ENCODE measurements at places on chromosomes 4 and X.

DNA sequence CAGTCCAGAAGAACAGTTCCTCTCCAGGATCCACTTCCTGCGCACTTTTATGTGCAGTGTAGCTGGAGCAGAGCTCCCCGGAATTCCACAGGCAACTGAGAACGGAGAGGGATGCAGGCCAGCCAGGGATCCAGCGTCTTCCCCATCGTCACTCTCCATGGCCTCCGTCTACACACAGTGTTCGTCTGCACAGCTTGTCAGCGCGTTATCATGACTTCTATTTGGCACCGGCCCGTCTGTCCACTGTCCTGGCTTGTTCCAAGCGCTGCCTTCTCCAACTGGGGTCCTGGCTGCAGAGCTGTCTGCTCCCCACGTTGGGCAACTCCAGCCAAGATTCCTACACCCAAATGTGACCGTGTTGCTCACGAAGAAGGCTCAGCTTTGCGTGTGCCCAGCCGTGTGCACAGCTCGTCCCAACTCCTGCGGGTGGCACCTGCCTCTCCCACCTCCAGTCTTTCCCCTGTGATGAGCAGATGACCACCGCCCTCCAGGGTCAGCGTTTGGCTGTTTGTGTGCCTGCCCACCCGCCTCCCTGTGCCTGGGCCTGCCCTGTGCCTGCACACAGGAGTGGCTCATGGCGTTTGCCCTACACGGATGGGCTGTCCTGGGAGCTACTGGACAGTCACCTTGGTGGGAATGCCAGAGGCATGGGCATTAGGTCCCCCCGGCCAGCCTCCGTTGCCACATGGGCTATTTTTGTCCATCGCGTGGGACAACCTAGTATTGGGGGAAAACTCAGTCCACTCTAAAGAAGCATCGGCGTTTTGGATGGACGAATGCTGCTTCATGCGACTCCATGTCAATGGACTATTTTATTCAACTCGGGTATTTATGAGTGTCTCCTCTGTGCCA is 2.2 kb upstream of the CTBP1 start:
- no peak for DNase-seq

DNA sequence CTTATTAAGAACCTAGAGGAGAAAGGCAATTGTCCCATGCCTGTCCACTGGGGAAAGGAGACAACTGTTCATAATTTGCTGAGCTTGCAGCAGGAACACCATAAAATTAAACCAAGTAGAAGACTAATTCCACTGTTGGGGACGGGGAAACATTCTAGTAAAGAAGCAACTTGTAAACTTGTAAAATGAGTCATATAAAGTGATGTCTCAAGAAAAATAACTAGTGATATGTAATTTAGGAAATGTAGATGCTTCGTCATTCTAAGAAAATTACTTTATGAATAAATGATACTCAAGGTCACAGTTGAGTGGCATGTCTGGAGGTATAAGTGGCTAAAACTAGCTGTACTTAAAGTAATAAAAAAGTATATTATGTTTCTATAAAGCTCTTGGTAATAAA is 121.2 kb upstream of the MID1 start:
- no peak for DNase-seq

- DNase-seq, result peak; percentile 31
These were observed 94.1 kb upstream of the GALNT7 start for GRCh38 chr4:173074501-173074946.

- DNase-seq, result no peak
These were observed 26.8 kb upstream of the CLDN24 start for GRCh38 chr4:183348706-183349659.

GRCh38 chr4:15021311-15021710 is 19.0 kb downstream of the CPEB2 start:
- DNase-seq, result no peak

- no peak for DNase-seq
These were observed 11.8 kb downstream of the ANOS1 start for GRCh38 chrX:8720136-8720535.

- peak; percentile 48 for DNase-seq
These were observed 668 bp upstream of the TAPT1 start for GRCh38 chr4:16226816-16227461.

GRCh38 chrX:7269991-7270390 is 122.0 kb upstream of the PUDP start:
- no peak for DNase-seq

GRCh38 chr4:89906316-89906715 is 11.7 kb downstream of the MMRN1 start:
- DNase-seq, result no peak

DNA sequence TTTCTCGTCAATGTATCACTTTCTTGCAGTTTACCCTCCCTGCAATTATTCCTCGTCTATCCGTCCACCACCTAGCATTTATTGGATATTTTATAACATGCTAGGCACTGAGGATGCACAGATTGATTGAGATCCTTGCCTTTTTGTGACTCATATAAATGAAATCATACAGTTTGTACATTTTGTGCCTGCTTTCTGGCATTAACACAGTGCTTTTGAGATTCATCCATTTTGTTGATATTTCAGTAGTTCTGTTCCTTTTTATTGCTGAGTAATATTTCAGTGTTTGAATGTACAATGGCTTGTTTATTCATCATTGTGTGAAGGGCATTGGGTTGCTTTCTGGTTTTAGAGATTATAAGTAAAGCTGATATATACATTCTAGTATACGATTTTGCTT is 841 bp downstream of the TBC1D19 start:
- DNase-seq, result no peak

GRCh38 chrX:70062076-70062475 is at the start of gene OTUD6A:
TSS of gene OTUD6A (plus strand) at chrX:70062457. CDS start at chrX:70062525, 68 bp downstream.
- no peak for DNase-seq

- DNase-seq, result no peak
These were observed 68.0 kb upstream of the ATXN3L start for GRCh38 chrX:13387666-13388494.

DNA sequence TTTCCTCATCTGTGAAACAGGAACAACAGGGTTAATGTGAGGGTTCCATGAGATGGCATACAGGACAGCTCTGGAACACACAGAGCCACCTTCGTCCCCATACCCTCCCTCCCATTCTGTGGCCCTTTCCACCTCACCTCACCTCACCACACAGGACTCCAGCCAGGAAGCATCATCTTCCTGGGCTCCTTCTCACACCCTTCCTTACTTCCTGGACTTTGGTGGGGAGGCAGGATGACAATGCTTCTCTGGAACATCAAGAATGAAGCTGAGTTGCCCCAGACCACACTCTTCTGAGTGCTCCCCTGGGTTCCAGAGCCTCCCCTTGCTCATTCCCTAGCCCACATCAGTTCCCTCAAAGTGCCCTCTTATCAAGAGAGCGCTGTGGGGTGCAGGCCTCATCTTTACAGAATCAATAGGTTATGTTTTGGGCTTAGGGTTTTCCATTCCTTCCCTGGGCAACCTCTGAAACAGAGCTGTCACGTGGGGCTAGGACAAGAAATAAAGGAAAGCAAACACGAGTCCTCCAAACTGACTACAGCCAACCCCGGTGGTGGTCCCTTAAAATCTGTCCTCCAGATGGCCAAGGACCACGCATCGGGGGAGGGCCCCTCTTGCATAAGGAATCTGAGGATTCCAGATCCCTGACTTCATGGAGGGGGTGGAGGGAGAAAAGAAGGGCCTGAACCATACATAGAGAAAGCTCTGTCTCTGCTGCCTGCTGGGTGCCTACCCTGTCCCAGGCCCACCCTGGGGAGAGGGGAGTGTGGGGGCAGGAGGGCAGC is 74.4 kb upstream of the ATP6AP2 start:
- DNase-seq, result no peak

DNA sequence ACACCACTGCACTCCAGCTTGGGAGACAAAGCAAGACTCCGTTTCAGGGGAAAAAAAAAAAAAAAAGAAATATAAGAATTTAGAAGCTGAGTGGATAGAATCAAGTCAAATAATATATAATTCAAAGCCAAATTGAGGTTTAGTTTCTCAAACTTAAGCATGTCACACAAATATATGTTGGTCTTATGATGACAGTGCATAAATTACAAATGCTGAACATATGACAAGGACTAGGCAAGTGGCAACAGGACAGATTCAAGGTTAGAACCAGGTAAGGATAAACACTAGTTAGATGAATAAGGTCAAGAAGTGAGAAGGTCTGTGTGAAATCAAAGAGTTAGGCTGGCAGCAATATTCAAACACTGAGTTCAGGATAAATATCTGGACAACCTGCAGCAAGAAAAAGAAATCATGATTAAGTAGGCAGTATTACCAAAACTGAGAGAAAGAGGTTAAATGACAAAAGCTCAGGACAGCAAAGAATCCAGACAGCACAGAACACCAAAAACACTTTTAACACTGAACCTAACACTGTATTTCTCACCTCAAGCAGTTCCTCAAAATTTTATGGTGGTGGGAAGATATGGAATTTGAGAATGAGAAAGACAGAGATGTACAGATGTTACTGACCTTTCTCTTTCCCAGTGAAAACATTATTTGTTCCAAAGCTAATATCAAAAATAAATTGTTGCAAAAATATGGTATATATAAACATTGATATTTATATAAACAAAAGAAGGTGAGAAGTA is 45.4 kb downstream of the ANKRD17 start:
- DNase-seq, result no peak

DNA sequence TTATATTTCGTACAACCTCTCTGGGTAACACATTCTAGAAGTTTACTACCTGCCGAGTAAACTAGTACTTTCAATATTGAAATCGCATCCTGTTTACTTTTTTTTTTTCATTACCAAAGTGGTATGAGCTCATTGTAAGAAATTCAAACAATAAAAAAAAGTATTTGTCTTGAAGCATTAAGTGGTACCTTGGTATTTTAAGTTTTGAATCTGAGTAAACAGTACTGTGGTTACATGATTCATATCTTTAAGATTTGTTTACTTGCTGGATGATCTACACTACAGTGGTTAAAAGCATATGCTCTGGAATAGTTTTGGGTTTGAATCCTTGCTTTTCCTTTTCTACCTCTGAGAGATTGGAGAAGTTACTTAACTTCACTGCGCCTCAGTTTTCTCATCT is 3.8 kb upstream of the MMGT1 start:
- DNase-seq, result no peak

- no peak for DNase-seq
These were observed 4.0 kb upstream of the DHRSX start for GRCh38 chrX:2504706-2505332.

DNA sequence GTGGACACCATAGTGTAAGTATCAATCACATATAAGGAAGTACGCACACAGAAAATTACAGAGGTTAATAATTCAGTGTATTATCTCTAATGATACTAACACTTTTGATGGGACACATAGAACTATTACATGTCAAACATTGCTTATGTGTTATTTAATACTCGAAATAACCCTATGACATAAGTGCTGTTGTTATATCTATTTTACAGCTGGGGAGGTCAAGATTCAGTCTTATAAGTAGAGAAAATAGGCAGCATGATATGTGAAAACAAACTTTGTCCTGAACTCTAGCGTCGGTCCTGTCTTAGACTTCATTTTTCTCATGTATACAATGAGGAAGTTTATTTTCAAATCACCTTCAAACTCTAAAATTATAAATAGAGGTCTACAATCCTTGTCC is 23.2 kb downstream of the ENPEP start:
- DNase-seq, result no peak

DNA sequence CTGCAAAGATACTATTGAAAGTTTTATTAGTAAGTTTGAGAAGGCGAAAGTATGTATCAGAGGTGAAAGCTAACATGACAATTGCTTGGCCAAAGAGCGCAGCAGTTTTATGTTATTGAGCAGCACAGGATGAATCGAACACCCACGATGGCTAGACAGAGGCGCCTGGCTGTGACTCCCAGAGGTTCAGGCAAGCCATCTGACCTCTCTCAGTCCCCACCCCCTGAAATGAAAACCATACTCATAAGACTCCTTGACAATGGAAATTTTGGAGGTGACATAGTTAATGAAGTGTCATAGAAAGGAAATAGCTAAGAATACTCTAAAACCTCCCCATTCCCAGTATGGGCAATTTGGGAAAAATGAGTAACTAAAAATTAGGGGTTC is 70.6 kb downstream of the MGST2 start:
- DNase-seq, result no peak

DNA sequence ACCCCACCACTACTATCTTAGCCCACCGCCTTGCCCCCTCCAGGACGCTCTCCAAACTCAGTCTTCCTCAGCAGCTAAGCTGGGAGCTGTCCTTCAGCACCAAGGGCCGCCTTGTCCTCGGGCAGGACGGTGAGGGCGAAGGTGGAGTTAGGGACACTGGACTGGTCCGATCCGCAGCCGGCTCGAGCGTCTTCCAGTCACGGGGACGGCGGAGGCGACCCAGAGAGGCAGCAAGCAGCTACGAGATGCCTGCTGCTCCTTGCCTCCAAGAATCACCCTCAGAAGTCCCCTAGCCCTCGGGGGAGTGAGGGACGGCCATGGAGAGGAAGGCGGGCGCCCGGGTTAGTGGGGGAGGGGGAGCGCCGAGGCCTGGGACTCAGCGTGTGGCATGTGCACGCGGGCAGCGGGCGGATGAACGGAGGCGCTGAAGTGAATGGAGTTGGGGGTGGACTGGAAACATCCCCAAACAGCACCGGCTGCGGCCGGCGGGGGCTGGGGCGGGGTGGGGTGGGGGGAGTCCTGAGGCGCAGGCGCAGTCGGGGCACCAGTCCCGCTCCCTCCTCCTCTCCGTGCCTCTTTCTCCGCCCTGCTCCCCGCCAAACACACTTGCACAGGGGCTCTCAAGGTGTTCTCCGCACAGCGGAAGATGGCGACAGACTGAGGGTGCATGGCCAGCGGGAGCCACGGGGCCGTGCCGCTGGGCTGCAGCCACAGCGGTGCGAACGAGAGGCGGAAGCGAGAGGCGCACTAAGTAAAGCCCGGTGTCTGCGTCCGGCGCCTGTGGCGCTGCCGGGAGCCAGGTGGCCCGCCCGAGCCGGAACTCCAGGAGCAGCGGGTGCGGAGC is at the start of gene NALF2:
NALF2 (plus strand) TSS at position 545 of the 844 bp plus-strand sequence. CDS start 957 bp downstream, outside the sequence.
- peak; percentile 66 for DNase-seq

- no peak for DNase-seq
These were observed 87.7 kb downstream of the COL25A1 start for GRCh38 chr4:109214622-109215301.

GRCh38 chr4:144366425-144366824 is 225.9 kb upstream of the GYPA start:
- DNase-seq, result no peak

DNA sequence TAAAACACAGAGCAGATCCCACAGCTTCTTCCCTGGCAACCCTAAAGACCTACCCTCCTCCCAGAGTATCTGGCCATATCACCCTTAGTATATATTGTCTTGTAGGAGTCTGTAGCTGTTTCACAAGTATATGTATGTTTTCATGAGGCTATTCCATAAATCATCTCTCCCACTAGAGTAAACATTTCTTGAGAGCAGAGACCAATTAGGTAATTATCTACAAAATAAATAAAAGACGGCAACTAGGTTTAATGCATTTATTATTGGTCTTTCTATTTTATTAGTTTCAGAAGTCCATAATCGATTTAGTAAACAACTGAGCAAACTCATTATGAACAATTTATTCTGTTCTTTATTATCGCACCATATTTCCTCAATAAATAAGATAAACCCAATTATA is 7.0 kb downstream of the ACOT9 start:
- no peak for DNase-seq
